Activated CD8-positive, alpha-beta memory T cell treated with anti-CD3 and anti-CD28 coated beads, Interleukin-2, amount 50 U/mL, for 4 hours (primary cell): ENCODE measurements at places on chromosomes 7 and 10.

DNA sequence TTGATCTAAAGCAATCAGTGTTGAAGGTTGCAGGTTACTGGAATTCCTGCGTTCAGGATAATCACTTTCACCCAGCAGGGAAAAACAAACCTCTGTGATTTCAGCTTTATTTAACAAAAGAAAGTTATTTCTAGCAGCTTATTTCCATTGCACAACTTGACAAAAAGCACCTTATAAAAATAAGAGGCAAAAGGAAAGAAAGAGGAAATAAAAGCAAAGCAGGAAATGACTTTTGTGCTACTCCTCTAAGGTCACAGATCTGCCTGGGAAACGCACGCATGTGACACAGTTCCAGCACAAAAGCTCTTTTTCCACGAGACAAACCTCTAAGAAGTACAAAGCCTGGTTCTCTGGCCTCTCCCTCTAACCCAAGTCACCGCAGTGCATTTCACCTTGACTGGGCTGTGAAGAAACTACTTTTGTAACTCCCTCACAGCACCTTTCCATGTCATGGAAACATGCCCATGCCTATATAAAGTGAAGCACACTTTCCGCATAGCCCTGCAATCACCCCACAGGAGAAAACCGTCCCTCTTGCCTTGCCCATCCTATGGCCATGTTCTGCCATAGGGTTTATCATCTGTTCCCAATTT lies 870 bp downstream of the ANK3 start:
- DNase-seq, result no peak

GRCh38 chr7:149800169-149800555 lies 26.8 kb upstream of the ZNF467 start:
- DNase-seq, result no peak

DNA sequence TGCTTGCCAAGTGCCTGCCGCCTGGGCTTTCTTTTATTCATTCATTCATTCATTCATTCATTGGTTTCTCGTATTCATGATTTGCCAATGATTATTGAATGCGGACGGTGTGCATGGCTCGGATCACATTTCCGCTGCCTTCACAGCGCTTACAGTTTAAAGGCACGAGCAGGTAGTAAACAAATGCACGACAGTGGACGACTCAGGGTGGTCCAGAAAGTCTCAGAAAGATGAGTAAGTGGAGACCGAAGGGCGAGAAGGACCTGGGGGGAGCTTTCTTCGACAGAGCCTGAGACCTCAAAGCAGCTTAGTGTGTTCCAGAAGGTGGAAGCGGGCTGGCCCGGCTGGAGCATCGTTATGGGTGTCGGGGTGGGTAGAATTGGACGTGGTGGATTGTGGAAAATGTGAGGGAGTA lies 506 bp downstream of the MCM10 start:
- no peak for DNase-seq

DNA sequence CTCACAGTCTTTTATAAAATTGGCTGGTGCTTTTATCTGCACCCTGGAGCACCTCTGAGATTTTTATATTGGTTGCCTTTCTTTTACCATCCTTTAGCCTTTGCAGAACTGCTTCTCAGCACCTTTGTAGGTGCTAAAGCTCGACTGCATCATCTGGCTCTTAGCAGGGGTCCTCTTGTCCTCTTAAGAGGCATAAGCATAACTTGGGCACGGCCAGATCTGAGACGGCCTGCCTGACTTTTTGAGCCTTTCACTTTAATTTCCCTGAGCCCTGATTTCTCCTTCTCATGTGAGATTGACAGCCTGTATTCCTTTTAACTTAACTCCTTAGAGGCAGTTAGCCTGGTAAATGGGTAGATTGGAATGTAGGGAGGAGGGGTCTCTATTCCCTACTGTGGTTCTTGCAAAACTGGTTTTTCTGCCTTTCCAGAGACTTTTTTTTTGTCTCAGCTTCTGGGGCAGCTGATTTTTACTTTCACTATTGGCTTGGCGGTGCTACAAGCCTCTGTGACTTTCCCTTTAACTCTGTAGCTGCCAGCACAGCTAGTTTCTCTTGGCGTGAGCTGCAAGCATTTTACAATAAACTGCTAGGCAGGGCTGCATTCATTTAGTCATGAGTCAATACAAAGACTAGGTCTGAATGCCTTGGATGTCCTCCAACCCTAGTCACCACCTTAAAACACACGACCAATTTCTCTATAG lies 24.0 kb downstream of the ZPBP start:
- DNase-seq, result no peak

DNA sequence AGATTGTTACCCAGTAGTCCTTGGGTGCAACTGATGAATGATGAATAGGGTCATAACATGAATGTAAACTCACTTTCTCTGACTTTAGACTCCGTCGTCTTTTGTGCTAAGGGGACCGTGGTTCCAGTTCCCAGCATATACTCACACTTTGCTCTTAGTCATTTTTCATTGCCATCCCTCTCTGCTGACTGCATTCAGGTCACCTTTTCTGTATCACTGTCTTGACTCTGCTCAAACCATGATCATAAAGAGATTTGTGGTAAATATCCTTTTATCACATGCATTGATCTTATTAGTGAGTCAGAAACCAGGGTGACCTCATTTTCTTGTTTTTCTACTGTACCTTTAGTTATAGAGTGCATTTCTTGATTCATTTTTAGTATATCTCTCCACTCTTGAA lies 141.1 kb upstream of the AGR3 start:
- no peak for DNase-seq

- DNase-seq, result no peak
Observed at GRCh38 chr7:90594751-90595317, 1.3 kb upstream of the CDK14 start.

- no peak for DNase-seq
Observed at GRCh38 chr10:19935176-19935575, 118.9 kb downstream of the PLXDC2 start.

DNA sequence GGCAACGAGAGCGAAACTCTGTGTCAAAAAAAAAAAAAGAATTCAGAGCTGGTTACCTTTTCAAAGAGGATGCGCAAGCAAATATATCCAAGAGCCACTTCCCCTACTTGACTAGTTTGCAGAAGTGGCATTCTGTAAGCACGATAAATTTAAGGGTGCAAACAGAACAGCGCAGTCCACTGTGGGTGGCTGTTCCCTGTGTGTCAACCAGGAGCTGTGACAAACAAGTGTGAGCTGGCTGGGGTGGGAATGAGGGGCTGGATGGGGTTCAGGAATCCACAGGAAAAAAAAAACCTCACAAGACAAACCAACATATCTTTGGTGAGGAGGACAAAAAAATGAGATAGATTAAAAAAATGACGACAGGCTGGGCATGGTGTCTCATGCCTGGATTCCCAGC lies 15.9 kb downstream of the GUSB start:
- no peak for DNase-seq

GRCh38 chr10:30056767-30057355 lies 2.5 kb downstream of the JCAD start:
- no peak for DNase-seq

DNA sequence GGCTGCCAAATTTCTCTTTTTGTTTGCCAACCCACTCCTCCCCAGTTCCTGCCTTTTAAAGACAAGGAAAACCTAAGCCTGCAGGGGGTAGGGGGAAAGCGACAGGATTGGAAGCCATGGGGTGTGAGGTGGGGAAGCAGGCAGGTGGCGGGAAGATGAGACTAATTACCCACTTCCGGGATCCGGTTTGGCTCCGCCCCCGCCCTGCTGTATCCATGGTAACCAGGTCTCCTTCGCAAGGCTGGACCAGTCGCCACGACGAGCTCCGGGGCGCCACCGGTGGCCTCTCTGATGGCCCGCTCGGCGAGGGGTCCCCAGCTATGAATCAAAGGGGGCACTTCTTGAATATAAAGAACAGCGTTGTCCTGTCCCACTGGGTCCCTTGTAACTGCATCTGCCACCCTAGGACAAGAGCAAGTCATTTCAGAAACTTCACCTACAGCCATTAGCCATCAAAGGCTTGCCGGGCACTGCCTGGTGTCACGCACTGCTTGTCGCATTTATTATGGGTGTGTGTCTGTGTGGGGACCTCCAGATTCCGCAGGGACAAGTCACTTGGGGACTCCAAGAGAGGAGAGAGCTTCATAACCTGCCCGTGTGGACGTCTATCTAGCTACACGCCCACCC lies 55.4 kb upstream of the LMTK2 start:
- DNase-seq, result peak; percentile 56

DNA sequence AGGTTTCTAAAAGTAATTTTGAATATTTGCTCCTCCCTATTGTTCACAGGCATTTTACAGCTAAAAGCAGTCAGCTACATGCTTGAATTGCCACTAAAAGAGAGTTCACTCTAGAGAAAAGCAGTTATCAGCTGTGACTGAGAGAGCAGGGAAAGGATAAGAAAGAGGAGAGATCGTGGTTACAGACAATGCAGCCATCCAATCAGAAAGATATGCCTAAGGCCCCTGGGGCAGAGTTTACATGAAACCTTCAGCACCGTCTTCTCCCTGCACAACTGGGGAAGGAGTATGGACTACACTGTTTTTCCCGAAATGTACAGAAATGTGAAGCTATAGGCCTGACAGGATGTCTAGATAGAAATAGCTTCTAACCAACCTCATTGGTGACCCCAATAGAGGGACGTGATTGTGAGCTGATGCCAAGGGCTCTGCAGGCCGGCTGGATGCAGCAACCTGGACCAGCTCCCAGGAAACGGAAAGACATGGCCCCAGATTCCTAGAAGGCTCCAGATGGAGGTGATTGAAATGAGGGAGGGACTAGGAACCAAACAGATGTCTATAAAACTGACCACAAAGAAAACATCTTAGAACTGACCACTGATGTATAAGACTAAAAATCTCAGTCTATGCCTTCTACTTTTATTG lies 3.2 kb upstream of the VSTM4 start:
- DNase-seq, result no peak

- no peak for DNase-seq
Observed at GRCh38 chr10:6498771-6499170, 81.3 kb downstream of the PRKCQ start.

DNA sequence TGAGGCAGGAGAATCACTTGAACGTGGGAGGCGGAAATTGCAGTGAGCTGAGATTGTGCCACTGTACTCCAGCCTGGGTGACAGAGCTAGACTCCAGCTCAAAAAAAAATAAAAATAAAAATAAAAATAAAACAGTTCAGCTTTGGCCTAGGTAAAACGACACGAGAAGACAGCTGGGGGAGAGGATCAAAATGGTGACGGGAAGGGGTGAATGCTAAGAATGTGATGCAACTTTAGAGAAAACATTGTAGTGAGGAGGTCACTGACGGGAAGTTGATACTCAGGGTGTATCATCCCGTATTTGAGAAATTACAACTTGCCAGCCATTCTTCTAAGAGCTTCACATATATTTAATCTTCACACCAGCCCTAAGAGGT lies 1.1 kb downstream of the NDST2 start:
- no peak for DNase-seq

GRCh38 chr7:104982308-104983075 lies 31.5 kb upstream of the KMT2E start:
- DNase-seq, result no peak

DNA sequence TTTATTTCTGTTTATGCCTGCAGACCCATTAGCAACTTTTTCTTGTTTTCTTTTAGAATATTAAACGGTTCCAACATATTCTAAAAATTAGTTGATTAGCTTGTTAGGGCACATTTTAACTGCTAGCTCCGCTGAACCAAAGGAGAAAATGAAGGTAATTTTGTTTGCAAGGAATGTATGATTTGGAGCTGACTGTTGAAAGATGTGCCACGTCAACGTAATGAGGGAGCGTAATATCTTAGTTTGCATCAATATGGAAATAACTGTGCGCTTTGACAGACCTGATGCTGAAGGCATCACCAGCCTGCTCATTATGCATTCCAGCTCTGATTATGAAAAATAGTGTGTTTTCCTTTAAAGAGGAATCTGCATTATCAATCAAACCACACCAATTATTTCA lies 102.0 kb upstream of the CTBP2 start:
- no peak for DNase-seq

DNA sequence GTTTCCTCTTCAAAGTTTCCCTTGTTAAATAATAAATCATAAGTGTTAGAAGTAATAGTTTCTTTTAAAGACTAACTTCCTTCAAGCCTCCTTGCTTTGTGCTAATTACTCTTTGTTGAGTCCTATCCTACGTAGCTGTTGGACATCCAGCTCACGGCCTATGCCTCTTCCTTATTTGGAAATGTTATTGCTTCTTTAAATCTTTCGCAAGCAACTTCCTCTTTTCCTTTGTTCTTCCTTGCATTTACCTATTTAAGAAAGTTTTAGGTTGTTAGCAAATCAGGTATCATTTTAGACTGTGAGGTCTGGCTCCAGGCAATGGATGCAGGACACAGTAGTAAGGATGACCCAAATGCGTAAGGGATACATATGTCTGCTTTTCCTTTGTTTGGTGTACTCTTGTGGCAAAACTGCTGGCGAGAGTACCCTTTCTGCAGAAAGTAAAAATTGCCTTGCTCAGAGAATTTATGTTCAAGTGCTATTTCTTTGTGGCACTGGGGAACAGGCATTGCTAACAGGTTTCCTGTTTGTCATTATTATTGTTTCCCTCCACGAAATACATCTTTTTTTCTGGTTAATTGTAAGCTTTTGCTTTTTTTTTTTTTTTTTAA lies 110.5 kb downstream of the DYNC2I1 start:
- no peak for DNase-seq

DNA sequence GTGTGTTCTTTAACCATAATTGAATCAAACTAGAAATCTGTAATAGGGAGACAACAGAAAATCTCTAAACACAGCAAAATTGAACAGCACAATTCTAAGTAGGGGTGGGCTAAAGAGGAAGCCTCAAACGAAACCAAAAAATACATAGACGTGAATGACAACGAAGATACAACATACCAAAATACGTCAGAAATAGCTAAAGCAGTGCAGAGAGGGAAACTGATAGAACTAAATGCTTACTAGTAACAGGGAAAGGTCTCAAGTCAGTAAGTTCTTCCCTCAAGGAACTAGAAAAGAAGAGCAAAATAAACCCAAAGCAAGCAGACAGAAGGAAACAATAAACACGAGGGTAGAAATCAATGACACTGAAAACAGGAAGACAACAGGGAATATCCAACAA lies 19.1 kb downstream of the RPP38 start:
- DNase-seq, result no peak

DNA sequence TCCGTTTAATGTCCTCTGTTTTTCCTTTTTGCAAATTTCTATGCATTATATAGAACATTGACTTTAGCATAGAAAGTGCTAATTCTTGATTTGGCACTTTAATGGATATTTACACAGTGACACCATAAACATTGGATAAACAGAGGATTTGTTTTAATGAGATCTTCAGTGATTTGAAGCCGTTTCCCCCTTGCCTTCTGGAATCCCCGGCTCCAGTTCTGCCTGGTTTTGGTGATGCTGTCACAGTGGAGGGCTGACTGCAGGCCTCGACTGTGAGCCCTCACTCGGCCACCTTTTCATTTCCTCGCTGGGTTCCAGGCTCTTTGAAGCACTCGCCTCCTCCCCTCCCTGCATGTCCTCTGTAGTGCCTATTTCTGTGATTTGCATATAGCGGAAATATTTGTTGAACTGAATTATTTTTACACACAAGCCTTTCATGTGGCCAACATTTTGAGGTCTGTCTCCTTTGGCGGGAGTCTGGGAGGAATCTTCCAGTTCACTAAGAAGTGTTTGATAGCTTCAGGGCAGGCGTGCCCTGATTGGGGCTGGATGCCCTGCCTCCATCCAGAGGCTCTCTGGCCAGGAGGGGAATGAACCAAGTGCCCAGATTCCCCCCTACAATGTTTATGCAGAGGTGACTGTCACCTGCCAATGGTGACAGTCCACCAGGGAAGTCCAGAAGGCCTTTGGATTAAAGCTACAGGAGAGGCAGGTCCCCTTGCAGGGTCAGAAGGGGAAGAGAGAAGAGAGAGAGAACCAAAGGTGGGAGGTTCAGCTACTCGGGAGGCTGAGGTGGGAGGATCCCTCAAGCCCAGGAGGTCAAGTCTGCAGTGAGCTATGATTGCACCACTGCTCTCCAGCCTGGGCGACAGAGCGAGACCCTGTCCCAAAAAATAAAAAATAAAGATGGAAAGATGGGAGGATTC lies 67.5 kb downstream of the CUX1 start:
- DNase-seq, result no peak
